ENCODE measurements at places on chromosomes 2 and 18.

DNA sequence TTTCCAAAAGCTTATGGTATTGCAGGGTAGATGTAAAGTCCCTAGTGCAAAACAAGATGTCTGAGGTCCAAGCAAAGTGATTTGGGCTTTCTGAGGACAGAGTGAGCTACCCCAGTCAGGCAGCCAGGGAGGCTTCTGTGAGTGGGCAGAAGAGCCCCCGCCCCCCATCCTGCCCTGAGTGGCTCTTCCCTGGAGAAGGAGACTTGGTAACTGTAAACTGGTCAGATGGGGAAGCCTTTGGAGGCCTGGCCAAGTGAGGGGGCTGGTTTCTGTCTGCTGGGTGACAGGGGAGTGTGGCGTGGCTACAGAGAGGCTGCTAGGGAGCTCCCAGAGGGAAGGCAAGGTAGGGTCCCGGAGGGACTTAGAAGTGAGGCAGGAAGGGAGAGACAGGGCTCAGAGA is 181.3 kb upstream of the HAAO start:
- DNase-seq: no peak

- no peak for DNase-seq
Observed at GRCh38 chr2:168635065-168635577, 167.3 kb upstream of the NOSTRIN start.

GRCh38 chr2:134772493-134773169 is 53.8 kb upstream of the TMEM163 start:
- DNase-seq: no peak

GRCh38 chr2:153595939-153596338 is 117.4 kb upstream of the RPRM start:
- DNase-seq: peak; percentile 41

- peak; percentile 38 for DNase-seq
Observed at GRCh38 chr2:66427300-66427699, 7.6 kb upstream of the MEIS1 start.

GRCh38 chr2:136801661-136802060 is 36.3 kb downstream of the THSD7B start:
- no peak for DNase-seq

DNA sequence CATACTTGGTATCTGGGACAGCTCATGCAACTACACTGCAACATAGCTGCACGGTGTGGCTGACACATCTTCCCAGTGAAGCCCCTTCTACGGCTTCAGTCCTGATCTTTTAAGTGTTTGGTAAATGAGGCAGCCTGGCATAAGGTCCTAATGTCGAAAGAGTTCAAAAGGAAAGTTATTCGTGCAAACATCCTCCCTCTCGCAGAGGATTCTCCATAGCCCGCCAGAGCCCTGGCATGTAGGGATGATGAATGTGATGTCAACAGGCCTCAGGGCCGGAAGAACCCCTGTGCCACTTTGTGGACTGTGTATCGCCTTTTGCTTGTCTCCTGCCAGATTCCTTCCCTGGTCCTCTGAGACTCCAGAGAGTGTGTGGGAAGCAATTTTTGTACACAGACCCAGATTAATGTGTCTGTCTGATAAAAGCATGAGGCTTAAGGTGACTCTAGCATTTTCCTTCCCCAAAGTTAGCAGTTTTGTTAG is 88.5 kb downstream of the SOCS6 start:
- no peak for DNase-seq

DNA sequence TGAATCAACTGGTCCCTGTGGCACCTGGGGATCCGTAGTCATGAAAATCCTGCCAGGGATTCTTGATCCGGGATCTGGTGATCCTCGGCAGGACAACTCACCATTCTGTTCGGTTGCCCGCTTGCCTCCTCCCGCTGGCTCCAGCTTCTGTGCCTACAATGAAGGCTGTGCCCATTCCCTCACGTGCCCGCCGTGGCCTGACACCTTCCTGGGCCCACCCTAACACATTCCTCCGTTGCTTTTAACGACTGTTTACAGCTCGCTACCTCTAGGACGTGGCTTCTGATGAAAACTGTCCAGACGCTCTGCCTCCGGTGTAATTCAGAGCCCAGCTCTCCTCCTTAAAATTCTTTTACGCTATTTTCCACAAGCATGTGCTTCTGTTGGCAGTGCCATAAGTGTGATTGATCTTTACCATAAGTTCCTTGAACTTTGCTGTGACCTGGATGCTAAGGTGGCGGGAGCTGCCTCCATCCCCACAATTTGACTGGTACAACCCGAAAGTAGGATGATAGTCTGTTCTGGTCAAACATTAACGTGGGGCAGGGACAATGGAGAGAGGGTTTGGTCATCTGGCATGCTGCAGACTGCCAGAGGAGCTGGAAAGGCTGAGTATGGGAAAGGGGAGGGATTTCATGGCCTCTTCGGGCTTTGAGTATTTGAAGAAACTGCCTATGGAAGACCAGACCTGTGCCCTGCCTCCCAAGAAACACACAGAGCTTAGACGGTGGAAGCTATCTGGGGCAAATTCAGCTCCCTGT is 206.8 kb upstream of the TNP1 start:
- DNase-seq: no peak

DNA sequence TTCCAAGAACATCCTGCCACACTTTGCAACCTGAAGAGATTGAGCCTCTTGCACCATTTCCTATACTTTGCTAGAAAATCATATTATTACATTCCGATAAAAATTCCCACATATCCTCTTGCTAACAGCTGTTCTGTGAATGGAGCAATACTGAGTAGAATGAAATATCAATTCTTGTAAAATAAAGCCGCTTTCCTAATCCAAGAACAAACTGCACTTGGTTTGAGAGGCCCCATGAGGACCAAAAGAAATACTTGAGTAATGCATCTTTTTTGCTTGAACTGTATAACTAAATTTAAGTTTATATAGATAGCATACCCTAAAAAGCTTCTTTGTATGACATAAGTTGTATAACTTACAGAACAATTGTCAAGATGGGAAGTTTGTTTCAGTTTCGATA is 632.4 kb upstream of the SLC8A1 start:
- no peak for DNase-seq

DNA sequence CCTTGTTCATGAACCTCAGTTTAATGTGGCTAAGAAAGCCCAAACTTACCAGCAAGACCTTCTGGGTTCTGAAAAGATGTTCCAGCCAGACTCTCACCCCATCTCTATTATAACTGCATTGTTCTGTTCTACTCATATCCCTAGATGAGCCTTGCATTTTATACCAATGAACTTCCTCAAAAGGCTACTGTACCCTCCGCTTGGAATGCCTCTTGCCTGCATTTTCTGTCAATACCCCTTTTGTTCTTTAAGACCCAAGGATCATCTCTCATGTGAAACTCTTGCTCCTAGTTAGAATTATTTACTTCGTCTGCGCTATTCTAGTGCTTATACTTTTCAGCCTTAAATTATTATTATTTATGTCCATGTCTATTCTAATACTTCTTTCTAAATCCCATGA is 181.5 kb downstream of the MYO3B start:
- no peak for DNase-seq

DNA sequence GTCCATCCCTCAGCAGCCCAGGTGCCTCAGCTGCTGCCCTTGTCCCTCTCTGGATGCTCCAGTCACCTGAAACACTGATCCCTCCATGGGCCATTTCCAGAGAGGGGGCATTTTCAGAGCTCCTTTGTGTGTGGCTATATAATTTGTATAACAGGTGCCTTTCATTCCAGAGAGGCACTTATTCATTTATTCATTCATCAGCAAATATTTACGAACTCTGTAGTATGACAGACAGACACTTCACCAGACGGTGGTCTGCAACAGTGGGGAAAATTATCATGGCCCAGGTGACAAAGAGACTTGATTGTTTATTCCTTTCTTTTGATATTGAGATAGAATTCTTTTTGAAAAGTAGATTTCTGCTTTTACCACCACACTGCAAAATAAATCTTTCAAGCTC is 361.7 kb downstream of the TMEM182 start:
- DNase-seq: no peak

GRCh38 chr2:72338076-72338475 is 190.4 kb upstream of the CYP26B1 start:
- no peak for DNase-seq

- no peak for DNase-seq
Observed at GRCh38 chr2:194765723-194766122, 891.3 kb upstream of the SLC39A10 start.

- no peak for DNase-seq
Observed at GRCh38 chr2:17733599-17733998, 20.0 kb downstream of the SMC6 start.

DNA sequence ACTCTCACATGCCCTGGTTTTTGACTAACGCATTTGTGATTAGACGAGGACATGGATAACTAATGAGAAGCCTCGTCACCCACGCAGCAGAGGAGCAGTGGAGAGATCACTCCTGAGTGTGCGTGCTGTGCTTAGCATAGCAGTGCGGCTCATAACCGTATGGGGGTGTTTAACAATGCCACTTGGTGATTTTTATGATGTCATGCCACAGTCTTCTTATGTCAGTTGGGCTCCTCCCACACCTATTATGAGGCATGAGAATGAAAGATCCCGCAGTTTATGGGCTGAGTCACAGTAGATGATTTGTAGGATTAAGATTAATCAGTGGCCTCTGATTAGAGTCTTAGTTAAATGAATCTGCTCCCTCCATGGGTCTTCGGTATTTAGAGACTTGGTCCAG is 2.5 kb upstream of the SMIM21 start:
- no peak for DNase-seq

DNA sequence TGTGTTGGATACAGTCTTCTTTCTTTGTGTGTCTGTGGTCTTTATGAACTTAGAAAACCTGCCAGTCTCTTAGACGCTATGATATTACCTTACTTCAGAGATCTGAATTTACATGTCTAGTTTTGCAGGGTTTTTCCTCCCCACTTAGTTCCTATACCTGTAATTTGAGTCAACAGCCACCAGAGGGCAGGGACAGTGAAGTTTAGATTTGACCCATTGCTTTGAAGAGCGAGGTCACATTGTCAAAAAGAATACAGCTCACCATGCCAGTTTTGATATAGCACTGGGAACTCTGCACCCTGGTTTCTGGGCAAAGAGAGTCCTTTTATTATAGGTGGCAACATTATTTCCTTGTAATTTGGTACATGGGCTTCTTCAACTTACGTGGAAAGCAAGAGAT is 102.3 kb downstream of the MAPK4 start:
- DNase-seq: no peak

DNA sequence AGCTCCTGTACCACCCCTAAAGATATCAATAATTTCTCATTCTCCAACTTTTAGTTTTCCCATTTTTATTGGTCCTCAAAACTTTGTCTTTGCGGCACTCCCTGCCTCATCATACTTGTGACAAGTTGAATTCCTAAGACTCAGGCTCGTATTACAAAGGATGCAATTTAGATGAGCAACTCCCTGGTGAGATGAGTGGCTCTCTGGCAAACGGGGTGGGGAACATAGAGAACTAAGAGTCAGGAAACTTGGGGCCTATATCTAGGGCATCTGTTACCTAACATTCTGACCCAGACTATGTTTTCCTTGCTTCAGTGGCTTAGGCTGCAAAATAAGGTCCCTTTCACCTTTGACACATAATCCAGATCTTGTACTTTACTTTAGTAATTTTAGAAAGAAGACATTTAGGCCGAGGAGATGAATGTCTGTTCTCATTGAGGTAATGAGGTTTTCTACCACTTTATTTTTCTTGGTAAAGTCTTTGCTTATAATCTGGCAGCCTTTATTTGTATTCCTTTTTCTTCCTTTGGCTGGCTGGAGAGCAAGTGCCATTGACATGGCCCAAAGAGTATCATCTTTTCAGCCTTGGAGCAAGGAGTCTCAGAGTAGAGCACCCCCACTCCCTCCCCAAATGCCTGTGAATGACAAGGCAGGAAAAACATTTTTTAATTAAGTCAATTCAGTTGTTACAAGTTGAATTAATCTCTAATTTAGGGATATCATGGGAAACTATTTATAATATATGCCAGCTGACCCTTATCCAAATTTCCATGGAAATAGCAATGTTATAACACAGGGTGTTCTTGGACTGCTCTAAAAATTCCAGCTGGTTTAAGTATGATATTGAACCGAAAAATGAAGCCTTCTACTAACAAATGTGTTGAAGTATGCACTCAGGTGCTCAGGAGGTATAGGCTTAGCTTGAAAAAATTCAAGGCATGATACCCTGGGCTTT is 15.2 kb downstream of the TSPYL6 start:
- no peak for DNase-seq
